ENCODE measurements at places on chromosomes 6 and 20.

DNA sequence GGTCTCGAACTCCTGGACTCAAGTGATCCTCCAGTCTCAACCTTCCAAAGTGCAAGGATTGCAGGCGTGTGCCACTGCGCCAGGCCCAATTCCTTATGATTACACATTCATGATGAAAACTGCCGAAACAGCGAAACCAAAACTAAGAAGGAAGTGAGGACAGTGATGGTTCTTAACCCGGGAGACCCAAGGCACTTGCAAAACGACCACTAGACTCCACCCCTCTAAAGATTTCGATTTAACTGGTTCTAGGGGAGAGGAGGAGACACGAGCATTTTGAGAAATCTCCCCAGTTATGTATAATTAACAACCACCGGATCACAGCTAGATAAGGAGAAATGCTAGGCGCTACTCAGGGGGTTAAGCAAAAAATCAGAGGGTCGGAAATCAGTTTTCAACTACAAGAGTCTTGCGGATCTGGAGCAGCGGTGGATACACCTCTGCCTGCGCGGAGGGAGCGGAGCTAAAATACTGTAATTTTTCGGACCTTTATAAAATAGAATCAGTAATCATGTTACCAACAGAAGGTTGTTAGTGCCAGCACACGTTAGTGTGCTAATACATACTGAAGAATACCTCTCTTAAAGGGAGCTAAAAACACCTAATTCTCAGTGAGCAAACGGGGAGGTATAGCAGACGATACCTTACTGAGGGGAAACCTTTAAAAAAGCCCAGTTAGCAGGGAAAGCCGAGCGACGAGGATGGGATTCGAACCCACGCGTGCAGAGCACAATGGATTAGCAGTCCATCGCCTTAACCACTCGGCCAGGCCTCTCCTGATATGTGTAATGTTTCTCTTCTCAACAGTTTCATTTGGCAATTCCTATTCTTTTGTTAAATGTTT, 60.0 kb upstream of the BTN3A2 start:
- peak; percentile 75 for DNase-seq

DNA sequence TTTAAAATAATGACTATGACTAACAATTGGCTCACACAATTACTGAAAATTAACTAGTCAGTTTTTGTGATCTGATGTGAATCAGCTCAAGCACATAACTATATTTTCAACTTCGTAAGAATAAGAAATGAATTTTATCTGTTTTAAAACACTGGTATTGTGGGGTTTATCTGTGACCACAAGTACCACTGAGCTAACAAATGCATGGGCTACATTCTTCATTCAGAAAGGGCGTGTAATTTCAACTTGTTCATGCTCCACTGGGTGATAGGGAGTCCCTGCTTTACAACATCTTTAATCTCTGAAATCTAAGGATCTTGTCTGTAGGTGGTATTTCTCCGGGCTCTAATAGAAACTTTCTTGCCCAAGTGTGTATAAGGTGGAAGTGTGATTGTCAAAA, 1311.5 kb upstream of the GJE1 start:
- no peak for DNase-seq

DNA sequence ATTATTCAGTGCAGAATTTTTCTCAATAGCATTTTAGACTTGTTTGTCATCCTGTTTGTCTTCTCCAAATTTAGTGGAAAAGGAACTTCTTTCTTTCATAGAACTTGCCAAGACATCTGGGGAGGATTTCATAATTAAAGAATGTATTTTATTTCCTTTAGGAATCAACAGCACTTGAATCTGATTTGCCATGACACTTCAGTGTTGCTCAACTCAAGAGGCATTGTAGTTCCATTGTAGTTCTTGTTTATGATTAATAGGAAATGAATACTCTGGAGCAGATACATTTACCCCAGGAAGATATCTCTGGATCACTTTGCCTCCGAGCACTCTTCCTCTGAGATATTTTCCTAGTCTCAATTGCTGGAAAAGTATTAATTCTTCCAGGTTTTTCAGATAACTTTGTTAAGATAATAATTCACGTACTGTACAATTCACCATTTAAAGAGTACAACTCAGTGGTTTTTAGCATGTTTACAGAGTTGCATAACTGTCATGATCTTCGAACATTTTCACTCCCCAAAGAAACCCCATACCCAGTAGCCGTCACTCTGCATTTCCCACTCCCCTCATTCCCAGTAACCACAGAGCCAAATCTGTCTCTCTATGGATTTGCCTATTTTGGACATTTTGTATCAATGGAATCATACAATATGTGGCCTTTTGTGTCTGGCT, 29.7 kb downstream of the AKAP12 start:
- DNase-seq = no peak

DNA sequence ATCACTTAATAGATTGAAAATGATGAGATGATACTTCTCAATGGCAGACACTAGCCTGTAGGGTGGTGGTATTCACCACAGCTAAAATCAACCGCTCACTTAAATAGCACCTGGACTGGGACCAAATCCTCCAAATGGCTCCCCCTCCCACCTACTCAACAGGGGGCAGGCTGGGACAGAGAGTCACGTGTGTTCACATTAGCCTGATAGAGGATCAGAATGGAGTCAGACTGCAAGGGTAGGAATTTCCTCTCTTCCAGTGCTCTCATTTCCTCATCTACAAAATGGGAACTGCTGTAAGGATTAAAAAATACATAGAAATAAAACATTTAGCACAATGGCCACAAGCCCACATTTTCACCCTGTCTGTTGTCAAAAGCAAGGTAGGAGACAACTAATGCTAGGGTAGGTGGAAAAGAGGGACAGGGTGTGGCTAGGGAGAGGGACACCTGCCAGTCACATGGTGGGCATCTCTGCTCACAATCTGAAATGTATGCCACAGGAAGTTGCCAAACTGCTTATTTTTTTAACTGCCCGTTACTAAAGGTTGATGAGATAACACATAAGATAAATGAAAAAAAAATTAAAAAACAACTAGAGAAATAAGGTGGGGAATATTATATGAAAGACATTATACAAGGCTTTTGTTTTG, 55.3 kb downstream of the BACH2 start:
- DNase-seq = no peak

DNA sequence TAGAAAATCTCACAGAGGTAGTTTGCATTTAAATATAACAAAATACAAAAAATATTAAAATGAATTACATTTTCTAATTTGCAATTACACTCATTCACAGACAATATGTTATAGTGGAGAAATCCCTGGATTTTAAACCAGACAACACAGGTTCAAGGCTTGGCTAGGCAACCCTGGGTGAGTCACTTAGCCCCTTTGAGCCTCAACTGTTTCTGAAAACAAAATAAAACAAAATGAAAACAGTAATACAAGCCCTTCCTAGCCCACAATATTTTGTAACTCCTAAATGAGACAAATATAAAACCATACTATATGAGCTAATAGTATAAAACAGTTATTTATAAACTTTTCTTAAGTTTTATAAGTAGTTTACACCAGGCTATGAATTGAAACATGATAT, 41.0 kb downstream of the UQCC1 start:
- no peak for DNase-seq

DNA sequence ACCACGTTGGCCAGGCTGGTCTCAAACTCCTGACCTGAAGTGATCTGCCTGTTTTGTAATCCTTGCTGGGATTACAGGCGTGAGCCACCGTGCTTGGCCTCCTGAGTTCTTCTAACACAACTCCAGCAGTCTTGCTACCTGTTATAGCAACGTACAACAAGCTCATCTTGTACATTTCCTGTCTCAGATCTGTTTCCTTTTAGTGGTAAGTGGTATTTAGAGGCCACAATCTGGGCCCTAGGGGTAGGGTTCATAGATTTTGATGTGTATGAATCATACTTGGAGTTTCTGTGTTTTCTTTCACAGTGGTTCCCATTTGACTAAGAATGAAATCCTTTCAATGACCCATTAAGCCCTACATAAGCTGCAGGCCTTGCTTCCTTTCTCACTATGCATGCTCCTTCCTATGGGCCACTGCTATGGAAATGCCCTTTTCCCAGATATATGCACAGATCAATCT, 27.1 kb upstream of the SYNCRIP start:
- DNase-seq = no peak

DNA sequence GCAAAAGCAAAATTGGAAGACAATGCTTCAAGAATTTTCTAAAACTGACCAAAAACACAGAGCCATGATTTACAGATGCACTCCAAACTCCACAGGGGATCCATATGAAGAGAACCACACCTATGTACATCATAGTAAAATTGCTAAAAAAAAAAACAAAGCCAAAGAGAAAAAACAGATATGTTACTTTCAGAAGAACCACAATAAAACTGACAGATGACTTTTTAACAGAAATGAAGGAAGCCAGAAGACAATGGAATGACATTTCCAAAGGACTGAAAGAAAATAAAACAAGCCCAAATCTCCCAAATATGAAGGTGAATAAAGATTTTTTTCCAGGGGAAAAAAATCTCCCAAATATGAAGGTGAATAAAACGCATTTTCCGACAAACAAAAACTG, 17.5 kb downstream of the TRERF1 start:
- no peak for DNase-seq

DNA sequence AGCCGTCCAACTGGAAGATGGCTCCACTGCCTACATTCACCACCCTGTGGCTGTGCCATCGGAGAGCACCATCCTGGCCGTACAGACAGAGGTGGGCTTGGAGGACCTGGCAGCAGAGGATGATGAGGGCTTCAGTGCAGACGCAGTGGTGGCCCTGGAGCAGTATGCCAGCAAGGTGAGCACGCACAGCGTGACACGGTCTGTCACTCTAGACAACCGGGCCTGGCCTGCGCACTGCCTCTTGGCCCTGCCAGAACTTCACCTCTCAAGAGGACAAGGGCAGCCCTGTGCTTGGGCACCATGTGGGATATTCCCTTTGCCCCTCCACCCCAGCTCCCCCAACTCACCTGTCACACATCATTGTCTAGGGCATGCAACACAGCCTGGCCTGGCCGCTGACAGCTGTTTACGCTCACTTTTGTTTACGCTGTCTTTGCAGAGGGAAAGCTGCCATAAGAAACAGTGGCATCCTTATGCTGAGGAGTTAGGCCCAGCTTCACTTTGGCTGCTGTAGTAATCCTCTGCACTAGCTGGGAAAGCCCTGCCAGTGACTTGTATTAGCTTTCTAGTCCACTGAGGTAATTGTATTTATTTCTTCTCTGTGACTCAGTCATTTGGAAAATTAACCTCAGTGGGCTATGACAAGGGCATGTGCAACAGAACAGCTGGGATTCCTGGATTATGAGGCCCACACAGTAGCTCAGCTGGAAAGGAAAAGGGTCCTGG, 9.8 kb upstream of the DEF6 start:
- no peak for DNase-seq

DNA sequence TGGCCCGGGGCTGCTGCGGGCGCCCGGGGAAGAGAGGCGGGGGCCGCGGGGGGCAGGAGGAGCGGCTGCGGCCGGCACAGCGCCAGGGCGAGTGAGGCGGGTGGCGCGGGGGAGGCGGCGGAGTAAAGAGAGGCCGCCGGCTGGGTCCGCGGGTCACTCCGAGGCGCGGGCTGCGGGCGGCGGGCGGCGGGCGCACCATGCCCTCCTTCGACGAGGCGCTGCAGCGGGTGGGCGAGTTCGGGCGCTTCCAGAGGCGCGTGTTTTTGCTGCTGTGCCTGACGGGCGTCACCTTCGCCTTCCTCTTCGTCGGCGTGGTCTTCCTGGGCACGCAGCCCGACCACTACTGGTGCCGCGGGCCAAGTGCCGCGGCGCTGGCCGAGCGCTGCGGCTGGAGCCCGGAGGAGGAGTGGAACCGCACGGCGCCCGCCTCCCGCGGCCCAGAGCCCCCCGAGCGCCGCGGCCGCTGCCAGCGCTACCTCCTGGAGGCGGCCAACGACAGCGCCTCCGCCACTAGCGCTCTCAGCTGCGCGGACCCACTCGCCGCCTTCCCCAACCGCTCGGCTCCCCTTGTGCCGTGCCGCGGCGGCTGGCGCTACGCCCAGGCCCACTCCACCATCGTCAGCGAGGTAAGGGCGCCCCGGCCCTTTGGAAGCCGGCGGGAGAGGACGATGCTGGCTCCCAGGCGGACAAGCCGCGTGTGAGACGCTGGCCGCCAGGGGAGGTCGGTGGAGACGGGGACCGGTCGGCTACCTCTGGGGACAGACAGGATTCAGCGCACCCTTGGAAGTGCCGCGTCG, at the start of gene SLC22A3:
SLC22A3 (plus strand) TSS at position 156 of the 797 bp plus-strand sequence; CDS start at position 198, 42 bp downstream.
- DNase-seq = peak; percentile 78

GRCh38 chr20:32467506-32468312, 109.6 kb downstream of the ASXL1 start:
- DNase-seq = no peak

DNA sequence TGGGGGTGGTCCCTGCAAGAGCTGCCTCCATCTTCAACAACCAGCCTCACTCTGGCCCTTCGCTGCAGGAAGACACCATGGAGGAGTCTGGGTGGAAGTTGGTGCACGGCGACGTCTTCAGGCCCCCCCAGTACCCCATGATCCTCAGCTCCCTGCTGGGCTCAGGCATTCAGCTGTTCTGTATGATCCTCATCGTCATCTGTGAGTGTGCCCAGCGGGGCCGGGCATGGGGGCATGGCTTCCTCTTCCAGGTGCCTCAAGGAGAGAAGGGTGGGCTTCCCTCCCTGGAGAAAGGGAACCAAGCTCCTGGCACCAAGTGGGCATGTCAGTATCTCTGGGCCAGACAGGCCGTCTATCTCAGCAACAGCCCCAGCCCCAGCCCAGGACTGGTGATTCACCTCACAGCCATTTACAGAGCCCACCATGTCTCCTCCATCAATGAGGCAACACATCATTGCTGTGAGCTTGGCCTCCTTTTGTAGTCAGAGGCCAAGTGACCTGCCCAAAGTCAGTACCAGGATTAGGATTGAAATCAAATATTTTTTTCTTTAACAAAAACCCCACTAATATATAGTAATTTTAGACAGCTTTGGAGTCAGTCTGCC, 40.2 kb downstream of the TM9SF4 start:
- DNase-seq = no peak

DNA sequence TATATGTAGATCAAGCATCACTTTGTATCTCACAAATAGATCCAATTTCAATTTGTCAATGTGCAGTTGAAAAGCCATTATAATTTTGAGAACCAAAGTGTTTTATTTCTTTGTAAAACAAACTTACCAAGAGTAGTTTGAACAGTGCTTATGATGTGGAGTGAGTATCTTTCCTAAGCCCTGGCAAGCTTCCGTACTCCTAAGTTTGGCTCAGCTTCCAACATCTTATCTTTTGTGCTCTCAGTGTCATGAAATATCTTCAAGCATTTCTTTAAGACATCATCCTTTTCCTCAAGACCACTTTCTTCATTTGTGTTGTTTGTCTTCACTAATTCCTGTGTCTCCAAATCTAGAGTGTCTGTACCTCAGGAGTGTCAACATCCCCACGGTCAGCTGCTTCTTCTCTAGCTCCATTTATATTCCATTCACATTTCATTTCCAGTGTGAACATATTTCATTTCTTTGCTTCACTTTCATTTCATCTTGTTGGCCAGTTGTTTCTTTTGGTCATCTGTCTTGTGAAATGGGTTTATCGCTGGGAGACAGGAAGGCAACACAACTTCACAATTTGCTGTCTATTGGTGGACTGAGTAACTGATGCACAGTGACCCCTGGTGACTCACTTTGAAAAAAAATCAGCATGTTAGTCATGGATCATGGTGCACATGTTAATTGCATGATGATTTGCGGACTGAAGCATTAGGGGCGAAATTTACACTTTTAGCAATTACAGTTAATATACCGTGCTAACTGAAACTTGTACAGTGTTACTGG, 36.9 kb downstream of the SLC24A3 start:
- DNase-seq = no peak

- no peak for DNase-seq
Observed at GRCh38 chr6:160972111-160972510, 19.5 kb upstream of the MAP3K4 start.
